ENCODE measurements at places on chromosomes 1 and 21. TPM values are rescaled to one million over a fixed set of nuclear protein-coding genes. Genes with fewer than 3 reads are reported as not detected.

The CCDC27 gene
- total RNA-seq = not detected

The MSH4 gene
- not detected for total RNA-seq

The CBR1 gene
- 307 TPM for total RNA-seq

The CYP2J2 gene
- 3.0 TPM for total RNA-seq
